HT1080 (cell line): ENCODE measurements at places on chromosomes 4 and X.
A peak's percentile ranks its signal among the peaks of the same experiment; 100 is the strongest.

DNA sequence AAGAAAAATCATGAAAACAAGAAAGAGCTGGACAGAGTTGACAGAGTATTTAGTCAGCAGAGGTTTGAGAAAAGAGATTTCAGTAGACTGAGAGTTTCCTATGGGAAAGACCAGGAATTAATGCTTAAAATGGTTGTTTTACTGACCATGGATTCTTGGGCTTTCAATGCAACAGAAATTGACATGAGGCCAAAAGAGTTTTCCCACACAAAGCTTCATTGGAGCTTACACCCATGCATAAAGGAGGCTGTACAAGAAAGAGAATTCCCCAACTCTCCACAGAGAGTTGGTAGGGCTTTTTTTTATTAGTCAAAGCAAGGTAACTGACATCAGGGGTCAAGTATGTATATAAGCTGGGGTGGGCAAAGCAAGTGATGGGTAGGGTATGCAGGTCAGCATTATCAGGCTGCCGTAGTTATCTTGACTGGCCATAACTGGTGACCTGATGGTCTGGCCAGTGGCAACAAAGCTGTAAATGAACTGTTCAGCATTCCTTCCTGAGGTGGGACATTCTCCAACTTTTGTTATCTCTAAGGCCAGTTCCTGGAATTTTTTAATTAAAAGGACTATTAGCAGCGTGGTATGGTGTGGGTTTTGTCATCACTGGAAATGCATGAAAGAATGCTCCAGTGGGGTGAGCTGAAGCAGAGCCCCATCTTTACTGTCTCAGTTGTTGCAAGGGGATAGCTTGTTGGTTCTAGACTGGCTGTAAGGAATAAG lies 117.0 kb downstream of the ADAM29 start:
- no peak for DNase-seq

- peak; percentile 26 for DNase-seq
Observed at GRCh38 chrX:15269120-15269519, 763 bp downstream of the ASB9 start.

- no peak for DNase-seq
Observed at GRCh38 chrX:130176942-130177341, 5.2 kb downstream of the RAB33A start.

DNA sequence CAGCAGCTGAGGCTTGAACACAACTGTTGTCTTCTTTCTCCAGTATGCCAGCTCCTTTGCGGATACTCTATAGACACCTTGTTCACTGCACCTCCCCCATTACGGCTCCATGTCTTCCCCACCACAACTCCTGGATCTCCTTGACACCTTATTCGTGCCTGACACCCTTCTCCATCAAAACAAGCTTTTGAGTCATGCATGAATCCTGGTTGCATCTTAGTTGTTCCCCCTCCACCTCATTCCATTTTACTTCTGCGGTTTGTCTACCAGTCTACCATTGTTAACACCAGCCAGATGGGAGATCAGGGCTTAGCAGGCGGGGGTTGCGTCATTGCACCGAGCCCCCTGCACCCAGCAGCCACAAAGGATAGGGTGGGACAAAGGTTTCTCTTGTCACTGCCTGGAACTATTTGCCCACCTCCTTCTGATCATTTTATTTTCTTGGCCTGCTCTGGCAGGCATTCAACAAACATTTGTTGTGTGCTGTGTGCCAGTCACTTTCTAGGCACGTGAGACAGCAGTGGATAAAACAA lies 2.0 kb upstream of the CDK16 start:
- no peak for DNase-seq

- DNase-seq, result peak; percentile 65
Observed at GRCh38 chr4:26410385-26411293, 79.6 kb downstream of the CCKAR start.

- no peak for DNase-seq
Observed at GRCh38 chr4:152780267-152780778, 569 bp downstream of the ARFIP1 start.

GRCh38 chr4:99047710-99048109 lies 40.9 kb downstream of the ADH5 start:
- DNase-seq, result no peak

DNA sequence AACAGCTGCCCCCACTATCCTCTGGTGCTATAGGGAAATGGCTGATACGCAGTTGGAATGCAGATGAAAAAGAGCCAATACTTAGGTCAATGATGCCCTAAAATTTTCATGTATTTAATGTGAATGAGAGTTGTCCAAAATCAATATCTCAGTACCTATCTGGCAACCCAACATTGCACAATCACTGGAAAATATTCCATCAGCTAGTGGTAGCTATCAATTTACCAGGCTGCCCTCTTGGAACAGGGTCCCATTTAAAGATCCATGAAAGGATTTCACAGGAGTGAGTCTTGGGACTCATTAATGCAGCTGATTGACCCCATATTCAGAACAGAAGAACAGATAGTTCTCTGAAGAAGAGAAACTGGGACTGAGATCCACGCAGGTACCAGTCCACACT lies 638.9 kb downstream of the SMARCA1 start:
- no peak for DNase-seq

- DNase-seq, result peak; percentile 61
Observed at GRCh38 chr4:75995727-75996126, 5.0 kb upstream of the SDAD1 start.

DNA sequence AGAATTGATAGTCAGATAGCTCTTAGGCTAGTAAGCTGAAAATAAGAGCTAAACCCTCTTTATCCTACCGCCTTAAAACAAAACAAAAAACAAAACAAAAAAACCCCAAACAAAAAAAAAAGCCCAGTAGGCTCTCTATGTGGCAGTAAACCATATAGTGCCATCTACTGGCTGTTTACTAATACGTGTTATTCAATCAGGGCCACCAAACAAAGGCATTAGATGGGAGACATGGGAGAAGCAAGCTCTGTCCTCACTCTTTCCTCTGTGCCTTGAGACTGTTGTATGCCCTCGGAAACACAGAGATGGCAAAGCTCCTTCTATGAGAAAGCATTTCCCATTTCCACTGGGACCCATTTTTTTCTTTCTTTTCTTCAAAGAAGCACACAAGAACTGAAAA lies 148.8 kb upstream of the MID1 start:
- DNase-seq, result peak; percentile 34

- no peak for DNase-seq
Observed at GRCh38 chrX:68190799-68191198, 242.5 kb downstream of the OPHN1 start.

DNA sequence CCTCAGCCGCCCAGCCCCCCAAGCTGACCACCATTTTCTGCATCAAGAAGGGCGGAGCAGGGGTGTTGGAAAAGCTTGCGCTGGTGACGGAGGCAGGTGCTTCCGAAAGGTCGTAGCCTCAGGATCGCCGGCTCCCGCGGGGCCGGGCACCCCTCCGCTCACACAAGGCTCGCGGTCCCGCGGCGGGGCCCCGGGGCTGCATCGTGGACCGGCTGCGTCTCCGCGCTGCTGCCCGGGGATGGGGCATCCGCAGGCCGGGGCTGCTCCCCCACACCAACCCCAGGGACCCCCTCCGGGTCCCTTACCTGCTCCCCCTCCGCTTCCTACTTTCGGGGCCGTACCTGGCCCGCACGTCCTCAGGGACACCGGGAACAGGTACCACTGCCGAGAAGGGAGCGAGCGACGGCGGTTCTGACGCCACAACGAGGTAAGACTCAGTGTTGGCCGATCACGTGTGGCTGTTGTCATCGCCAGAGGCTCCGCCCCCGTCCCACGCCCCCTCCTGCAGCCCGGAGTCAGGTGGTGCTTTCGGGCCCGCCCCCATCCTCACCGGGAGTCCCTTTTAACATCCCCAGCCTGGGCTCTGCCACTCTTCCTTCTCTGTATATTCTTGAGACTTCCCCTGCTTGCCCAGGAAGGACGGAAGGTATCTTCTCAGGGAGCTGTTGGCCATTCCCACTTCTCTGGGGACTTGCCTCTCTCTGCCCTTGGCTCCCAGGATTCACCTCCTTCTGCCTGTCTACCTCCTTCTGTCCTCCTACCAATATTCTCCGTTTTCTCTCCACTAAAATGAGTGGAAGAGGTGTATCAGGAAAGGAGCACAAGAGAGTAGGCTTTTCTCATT lies at the start of gene BEX2:
Gene BEX2 (minus strand): TSS at position 436 of the 844 bp plus-strand sequence. CDS start 1,014 bp downstream, outside the sequence.
- DNase-seq, result peak; percentile 51

DNA sequence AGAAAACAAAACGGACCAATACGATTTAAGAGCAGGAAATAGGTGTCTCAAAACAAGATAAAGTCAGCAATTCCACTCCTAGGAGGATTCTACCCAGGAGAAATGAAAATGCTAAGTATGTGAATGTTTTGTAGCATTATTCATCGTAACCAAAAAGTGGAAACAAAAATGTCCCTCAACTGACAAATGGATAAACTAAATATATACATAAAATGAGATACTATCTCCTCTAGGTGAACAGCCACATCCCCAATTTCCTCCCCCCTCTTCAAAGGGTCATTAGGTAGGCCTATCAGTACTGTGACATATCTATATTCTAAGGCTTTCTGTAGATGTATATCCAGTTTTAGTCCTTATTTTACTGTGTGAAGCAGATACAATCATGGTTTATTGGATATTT lies 18.0 kb downstream of the DDX3X start:
- DNase-seq, result no peak

DNA sequence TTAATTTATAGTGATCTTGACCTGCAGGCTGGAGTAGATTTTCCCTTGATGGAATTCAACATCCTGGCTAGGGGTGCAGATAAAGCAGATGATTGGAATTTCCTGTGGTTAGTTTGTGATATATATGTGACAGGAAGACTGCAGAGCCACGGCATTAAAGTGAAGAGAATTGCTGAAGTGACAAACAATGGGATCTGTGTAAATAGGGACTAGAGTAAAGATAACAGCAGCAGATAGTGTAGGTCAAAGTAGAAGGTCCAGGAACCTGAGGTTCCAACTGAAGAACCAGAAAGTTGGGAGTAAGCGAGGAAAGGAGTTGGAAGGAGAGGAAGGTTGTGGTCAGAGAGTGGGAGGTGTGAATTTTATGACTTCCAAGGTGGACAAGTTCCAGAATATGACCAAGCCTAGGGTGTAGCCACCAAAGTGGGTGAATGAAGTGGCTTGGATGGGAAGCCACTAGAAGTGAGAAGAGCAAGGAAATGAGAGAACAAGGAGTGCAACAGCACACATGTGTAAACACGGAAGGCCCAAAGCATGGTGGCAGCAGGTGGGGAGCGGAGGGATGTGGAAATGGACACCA lies 325.0 kb downstream of the RAB28 start:
- DNase-seq, result peak; percentile 53

- DNase-seq, result no peak
Observed at GRCh38 chrX:152918707-152919106, 20.8 kb downstream of the ZNF185 start.

GRCh38 chr4:181030961-181031360 lies 1212.2 kb upstream of the TENM3 start:
- peak; percentile 47 for DNase-seq

DNA sequence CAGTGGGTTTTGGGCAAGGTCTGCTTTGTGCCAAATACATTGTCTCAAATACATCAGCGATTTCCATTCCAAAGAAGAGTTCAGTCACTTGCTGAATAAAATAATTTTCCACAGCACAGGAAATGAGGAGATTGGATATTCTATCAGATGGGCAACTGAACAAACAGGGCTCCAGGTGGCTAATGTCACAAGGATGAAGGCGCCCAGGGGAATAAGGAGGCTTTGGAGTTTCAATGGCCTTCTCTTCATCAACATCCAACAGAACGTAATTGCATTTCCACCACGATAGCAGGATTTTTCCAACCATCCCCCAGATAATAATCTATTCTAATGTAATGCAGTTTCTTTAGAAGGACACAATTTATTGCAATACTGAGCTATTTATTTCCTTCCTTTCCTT lies 104.7 kb upstream of the KLHL13 start:
- no peak for DNase-seq

DNA sequence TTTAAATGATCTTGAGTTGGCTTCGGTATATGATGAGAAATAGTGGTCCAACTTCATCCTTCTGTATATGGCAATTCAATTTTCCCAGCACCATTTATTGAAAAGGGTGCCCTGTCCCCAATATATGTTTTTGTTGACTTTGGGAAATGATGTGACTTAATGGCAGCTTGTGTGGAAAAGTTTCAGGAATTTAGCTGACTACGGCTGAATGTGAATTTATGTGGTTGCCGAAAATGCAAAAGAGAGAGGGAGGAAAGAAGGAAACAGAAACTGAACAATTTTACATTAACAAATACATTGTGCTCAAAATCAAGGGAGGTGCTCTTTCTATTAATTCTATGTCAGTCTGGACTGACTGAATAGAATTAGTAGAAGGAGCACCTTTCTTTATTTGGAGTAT lies 101.8 kb upstream of the CYSLTR1 start:
- DNase-seq, result no peak
